ENCODE measurements at places on chromosomes 12 and 14.

DNA sequence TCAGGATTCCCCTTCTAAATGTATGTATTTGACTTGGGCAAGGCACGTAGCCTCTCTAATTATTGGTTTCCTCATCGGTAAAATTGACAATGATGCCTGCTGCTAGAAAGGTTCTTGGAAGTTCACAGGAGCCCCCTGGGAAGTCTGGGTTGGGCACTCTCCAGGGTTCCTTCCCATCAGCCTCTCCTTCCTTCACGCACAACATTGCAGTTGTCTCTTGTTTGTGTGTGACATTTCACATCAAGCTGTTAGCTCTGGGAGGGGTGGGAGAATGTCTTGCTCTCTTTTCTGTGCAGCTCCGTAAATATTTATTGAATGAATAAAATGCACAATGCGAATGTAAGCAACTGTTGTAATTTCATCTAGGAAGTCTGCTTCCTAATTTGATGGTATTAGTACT is 153.2 kb upstream of the PRICKLE1 start:
- no peak for DNase-seq

- no peak for DNase-seq
Observed at GRCh38 chr12:104600036-104600712, 143.4 kb downstream of the CHST11 start.

DNA sequence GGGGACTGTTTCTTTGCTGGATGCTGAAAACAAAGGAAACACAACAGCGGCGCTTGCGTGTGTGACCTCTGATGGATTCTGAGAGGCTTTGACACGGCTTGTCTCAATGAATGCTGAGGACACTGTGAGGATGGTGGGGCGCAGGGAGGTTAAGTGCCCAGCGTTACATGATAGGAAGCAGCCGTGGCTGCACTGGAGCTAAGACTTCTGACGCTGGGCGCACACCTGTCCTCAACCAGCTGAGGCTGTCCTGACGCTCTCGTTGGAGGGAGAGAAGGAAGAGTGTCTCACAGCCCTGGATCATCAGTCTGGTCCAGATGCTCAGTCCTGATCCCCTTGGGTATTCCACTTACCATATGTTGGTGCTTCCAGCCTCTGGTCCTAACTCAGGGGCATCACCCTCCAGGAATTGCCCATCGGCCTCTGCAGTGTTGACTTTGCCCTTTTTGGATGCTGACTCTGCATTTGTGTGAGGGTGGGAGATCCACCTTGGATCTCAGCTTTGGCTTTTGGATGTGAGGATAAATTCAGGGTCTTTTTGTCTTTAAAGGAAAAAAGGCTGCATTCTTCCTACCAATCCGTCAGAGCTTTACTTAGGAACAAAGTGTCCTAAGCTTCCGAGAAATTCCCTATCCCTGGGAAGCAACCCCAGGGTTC is 125.2 kb downstream of the ZNF664 start:
- no peak for DNase-seq

DNA sequence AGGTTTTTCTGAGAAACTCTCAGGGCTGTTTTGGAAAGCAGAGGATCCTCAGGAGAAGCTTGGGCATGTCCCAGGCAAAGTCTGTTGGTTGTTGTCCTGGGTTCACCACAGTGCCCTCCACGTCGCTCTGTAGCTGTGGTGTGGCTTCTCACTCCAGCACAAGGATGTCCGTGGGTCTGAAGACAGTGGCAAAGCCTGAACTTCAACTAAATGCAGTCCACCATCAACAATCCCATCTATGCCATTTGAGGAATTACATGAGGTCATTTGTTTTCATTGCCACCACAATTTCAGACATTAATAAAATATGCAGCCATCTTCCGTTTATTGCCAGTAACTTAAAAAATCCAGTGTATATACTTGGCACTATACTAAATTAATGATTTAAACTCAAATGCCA is 272.1 kb downstream of the LRIG3 start:
- DNase-seq: no peak

DNA sequence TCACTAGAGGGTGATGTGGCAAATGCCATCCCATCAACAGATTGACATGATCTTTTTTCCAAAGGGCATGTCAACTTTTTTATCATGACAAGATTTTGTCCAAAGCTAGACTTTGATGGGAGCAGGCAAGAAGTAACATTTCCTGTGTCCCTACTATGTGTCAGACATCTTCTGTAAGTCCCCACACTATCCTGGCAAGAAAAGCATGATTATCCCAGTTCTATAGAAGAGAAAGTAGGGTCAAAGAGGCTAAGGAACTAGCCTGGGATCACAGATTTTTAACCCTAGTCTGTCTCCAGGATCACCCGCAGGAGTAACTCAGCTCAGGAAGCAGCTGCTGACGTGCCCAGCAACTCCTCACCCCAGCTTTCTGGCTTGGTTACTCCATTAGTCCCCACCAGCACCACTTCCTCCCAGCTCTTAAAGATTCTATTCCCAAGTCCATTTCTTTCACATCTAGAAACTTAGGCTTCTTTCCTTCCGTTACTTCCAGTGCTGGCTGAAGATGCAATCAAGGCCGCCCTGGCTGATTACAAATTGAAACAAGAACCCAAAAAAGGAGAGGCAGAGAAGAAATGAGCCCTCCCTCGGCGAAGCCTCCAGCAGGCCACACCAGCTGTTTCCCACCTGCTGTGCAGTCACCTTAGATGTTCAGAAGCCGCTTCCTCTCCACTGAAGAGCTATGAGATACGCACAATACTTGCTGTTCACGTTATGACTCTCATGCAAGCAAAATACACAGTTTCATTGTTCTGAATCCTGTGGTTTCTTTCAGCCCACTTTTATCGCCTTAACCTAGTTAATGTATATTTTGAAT is 6.2 kb downstream of the ISCU start:
- no peak for DNase-seq

GRCh38 chr14:85883101-85883500 is 353.2 kb downstream of the FLRT2 start:
- DNase-seq: no peak

DNA sequence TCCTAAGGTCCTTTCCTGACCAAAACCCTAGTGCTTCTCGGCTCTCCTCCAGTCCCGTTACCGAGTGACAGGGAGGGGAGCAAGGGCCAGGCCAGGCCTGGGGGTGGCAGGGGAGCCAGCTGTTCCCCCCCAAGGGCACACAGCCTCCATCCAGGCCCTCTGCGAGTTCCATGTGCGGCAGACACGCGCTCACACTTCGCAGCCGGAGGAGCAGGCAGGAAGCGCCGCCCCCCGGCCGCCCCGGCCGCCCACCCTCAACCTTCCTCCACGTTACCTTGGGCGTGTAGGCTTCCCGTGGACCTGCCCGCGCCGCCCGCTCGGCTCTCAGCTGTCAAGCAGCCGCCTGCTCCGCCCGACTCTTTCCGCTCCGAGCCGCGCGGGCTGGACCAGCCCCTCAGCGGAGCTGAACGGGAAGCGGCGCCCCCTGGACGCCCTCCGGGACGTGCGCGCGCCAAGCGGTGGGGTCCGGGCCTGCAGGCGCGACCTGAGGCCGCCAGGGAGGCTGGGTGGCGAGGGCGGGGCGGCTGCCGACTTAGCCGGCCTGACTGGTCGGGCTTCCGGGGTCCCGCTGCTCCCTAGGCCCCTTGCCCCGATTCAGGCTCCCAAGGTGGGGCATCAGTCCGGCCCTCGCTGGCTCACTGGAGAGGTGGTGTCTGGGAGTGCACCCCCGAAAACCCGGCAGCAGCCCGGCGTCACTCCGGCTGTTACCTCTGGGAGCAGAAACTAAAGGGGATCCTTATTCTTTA is at the start of gene CRACR2A:
Gene CRACR2A (minus strand): TSS at position 369 of the 746 bp plus-strand sequence. CDS start 56,110 bp downstream, outside the sequence.
- no peak for DNase-seq

GRCh38 chr14:73879027-73879426 is 7.6 kb upstream of the ZNF410 start:
- no peak for DNase-seq

GRCh38 chr12:90757957-90758356 is 197.0 kb downstream of the CCER1 start:
- no peak for DNase-seq

- no peak for DNase-seq
Observed at GRCh38 chr12:31298515-31298910, 27.4 kb downstream of the SINHCAF start.

DNA sequence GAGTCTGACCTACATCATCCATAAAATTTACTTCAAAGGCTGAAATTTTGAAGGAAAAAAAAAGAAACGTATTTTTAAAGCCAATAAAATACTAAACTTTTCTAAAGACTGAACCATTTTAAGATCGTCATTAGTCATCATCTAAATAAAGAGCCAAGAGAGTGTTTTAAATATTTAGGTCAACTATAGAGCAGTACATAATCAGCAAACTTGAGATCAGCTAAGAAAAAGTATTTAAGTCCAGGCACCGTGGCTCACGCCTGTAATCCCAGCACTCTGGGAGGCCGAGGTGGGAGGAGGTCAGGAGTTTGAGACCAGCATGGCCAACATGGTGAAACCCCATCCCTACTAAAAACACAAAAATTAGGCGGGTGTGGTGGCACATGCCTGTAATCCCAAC is 35.5 kb downstream of the HECTD1 start:
- DNase-seq: no peak

GRCh38 chr14:99099051-99099787 is 172.8 kb downstream of the BCL11B start:
- DNase-seq: no peak

DNA sequence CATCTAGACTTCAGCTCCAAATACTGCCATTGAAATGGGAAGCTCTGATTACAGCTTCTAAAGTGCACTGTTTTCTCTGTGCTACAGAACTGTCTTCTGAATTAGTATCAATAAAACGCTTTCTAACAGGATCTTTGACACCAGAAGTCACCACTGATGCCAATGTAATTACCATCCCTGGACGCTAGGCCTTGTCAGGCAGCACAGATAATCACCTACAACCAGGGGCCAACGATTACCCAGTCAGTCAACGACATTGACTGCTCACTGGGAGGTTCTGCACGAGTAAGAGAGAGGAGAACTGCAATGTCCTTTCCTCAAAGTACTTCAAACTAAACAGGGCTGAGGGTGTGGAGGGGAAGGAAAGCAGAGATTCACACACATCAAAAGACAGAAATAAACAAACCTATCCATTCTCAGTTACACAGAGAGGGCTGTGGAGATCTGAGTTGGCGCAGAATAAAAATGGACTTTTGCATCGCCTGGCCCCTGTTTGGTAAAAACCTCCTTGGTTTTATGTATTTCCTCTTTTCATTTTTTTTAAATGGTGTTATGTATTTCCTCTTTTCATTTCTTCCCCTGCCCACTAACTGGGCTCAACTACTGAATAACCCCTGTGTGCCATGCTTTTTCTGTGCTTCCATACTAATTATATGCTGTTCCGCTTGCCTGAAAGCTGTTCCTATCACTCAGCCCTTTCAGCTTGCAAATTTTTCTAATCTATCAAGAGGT is 492.2 kb downstream of the APAF1 start:
- DNase-seq: no peak

GRCh38 chr14:36518586-36519430 is 1.2 kb downstream of the NKX2-1 start:
- no peak for DNase-seq
